ENCODE measurements at places on chromosomes 12 and 14.

DNA sequence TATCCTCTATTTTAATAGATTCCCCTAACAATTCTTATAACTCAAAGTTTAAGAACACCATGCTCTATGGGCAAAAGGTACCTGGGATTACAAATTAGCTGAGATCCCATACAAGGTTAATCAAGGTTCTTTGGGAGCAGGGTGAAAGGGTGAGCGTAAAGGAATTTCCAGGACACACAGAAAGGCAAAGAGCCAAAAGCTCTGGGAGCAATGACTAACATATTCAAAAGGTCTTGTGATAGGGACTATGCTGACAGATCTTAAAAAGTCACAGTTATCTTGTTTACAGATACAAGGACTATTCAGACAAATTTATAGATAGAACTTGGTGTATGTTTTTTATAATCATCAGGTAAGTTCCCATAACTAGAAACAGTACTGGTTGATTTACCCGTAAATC is 19.5 kb upstream of the PPFIBP1 start:
- no peak for DNase-seq

- DNase-seq = no peak
These were observed 440.1 kb upstream of the CCDC196 start for GRCh38 chr14:66046035-66046434.

DNA sequence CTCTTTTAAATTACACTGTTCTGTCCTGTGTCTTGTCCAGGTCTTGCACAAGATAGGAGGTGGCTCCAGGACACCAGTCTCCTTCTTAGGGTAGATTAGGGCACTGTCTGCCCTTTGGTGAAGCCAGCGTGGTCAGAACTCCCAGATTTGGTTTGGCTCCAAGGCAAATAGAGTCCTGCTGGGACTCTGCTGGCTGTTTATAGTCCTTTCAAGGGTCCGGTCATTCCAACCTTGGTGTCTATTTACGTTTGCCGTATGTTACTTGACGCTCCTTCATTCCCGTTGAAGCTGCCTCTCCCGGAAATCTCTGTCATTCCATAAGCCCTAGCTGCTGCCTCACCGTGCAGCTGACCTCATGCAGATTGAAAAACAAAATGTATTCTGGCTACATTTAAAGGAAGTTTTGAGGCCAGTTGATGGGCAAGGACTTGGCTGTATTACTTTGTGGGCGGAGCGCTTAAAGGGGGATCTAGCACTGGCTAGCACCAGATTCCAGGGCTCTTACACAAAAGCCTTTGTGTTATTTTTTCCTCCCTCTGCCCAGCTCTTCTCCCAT is 180.6 kb downstream of the AKAP6 start:
- no peak for DNase-seq

GRCh38 chr14:102590667-102591099 is 1.8 kb upstream of the RCOR1 start:
- no peak for DNase-seq

GRCh38 chr14:48726080-48726642 is 860.0 kb downstream of the RPS29 start:
- DNase-seq = no peak

DNA sequence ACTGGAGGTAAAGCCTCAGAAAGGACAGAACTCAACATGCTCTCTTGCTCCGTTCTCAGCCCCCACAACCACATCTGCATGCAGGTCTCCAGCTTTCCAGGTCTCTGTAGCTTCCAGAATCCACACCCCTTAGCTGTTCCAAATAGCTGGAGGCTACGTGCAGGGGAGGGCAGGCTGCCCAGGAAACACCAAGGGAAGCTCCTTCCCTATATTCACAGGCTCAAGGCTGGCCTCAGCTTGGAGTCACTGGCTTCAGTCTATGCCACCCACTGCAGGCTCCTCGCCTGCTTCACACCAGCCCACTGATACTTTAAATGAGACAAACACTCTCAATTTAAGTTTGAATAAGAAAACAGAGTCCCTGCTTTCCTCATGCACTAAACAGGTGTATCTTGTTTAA is 73.3 kb downstream of the ASCL4 start:
- DNase-seq = no peak

DNA sequence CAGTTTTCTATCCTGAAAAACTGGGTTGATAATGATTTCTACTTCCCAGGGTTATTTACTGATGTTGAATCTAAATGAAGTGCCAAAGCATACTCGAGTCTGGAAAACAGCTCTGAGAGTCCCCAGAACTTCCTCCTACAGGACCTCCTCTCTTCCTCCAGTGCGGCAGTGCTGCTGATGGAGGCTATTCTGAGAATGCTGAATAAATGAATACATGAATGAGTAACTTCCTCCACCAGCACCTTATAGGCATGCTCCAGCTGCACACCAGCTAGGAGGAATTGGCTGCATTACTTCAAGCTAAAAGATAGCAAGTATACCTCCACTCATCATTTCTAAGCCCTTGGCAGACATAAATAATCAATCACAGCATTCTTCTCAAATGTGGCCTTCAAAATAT is 448.8 kb upstream of the CCDC196 start:
- no peak for DNase-seq

- no peak for DNase-seq
These were observed 5.9 kb upstream of the A2ML1 start for GRCh38 chr12:8816448-8817050.

DNA sequence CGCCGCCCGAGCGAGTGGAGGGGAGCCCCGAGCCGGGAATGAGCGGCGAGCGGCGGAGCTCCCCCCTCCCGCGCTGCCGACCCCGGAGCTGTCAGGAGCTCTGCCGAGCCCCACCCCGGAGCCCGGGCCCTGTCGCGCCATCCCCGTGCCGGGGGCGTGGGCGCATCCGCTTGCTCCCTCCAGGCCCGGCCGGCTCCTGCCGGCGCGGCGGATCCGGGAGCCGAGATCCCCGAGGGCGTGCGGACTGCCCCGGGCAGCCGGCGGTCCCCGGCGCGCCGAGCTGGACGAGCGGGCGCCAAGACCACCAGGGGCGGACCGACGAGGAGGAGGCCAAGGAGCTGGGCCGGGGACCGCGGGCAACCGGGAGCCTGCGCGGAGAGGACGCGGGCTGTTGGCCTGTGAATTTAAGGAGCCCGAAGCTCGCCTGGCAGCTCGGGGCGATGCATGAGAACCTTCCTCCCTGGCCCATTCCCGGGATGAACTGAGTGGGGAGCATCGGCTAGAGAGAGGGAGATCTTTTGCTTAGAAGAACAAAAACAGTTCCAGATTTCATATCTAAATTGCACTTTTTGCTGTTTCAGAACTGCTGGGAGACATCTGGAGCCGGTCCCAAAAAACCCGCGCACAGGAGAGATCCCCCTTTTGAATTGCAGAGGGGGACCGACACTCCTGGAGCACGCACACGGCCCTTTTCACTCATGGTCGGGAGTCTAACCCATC is 2.0 kb downstream of the PTHLH start:
- DNase-seq = no peak

DNA sequence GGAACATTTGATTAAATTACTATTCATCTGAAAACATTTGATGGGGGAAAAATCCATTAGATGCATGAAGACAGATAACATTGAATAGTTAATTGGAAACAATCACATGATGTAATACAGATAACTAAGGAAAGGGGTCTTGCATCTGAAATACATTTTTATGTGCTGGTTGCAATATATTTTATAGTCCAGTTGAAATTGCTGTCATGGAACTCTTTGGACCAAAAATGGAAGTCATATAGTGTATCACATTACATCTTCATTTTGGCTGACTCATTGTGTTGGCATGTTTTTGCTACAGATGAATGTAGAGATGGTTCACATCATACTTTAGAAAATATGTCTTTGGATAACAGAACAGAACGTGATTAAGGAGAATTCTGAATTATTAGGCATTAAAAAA is 43.0 kb upstream of the GNPNAT1 start:
- no peak for DNase-seq

- DNase-seq = no peak
These were observed 186.7 kb upstream of the VASH1 start for GRCh38 chr14:76574416-76575095.

- no peak for DNase-seq
These were observed 477.2 kb downstream of the DIO2 start for GRCh38 chr14:79734151-79734550.

DNA sequence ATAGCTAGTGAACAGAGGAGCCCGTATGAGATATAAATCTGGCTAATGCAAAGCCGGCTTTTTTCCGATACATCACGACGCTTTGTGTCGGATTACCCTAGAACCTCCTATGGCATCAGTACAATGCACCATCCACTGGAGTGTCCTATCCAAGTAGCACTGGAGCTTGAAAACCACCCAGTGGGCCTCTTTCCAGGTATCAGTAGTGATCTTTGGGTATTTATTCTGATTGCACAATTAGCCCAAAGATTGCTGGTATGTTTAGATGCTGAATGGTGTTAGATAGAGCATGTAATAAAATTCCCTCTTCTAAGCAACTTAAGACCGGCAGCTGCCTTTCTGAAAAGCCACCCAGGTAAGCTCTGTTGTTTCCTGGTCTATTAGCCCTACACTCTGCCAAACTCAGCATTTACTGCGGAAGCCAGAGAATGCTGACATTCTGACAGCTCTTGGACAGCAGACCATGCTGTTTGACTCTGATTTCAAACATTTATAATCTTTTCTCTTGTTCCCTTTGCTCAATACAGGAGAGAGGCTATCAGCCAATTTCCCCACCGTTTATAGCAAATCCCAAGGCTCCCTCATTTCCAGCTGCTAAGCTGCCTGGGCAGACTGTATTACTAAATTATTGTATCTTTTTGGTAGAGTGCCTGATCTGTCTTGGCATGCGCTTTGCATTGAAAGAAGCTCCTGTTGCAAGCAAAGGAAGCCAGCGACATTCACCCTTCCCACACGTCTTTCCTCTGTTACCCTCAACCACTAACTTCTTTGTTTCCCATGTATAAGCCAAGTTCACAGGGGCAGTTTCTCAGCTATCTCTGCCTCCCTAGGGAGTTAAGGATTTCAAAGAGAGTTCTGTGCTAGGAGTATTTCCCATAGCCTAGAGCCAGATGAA is 388.3 kb upstream of the GARIN6 start:
- DNase-seq = no peak

DNA sequence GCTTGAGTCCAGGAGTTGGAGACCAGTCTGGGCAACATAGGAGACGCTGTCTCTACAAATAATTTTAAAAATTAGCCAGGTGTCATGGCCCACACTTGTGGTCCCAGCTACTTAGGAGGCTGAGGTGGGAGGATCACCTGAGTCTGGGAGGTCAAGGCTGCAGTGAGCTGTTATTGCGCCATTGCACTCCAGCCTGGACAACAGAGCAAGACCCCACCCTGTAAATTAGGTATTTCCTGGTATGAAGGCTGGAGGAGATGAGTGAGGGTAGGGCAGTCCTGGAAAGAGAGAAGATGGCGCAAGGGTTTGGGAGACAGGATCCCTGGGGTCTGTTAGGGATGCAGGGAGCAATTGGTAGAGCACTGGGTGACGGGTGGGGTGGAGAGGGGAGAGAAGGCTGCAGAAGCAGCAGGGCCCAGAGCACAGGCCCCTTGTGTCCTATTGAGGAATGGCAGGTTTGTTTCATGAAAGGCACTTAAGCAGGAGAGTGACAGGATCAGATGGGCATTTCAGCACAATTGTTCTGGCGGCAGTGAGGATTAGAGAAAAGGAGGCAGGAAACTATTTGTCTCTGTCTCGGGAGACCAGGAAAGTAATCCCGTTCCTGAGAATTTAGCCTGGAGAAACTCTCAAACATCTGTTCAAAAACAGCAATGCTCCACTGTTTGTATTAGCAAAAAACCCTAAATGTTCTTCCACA is 47.2 kb upstream of the KTN1 start:
- DNase-seq = no peak

DNA sequence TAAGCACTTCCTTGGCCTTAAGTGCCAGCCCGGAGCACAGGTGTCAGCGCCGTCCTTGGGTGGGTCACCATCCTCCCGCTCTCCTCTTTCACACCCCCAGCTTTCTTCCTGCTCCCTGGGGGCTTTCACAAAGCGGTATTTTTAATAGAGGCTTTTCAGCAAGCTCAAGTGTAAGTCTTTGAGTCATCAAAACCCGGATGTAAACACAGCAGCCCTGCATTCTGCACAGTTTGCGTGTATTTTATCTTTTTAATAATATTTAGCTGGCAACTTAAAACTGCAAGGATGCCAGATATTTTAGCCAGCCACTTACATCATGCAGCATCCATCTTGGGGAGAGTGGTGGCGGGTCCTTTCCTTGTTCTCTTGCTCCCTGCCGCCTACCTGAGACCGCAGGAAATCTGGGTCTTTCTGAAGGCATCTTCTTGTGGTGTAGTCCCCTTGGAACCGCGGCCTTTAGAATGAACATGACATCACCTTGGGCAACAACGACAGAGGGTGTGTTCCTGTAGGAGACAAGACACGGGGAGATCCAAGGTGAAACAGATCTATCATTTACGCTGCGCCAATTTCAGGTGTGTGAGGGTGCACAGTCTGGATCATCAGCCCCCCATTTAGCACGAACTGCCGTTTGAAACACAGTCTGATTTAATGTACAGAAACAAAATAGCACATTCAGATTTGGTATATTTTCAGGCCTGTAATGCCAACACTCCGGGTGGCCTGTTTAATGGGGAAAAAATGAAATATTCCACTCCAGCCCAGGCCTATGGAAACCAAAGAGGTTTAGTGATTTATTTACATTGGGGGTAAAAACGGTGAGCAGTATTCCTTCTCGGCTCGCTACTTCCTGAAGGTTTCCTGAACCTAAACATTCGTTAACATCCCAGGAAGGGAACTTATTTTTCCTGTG is 12.5 kb upstream of the IRF2BPL start:
- DNase-seq = no peak

DNA sequence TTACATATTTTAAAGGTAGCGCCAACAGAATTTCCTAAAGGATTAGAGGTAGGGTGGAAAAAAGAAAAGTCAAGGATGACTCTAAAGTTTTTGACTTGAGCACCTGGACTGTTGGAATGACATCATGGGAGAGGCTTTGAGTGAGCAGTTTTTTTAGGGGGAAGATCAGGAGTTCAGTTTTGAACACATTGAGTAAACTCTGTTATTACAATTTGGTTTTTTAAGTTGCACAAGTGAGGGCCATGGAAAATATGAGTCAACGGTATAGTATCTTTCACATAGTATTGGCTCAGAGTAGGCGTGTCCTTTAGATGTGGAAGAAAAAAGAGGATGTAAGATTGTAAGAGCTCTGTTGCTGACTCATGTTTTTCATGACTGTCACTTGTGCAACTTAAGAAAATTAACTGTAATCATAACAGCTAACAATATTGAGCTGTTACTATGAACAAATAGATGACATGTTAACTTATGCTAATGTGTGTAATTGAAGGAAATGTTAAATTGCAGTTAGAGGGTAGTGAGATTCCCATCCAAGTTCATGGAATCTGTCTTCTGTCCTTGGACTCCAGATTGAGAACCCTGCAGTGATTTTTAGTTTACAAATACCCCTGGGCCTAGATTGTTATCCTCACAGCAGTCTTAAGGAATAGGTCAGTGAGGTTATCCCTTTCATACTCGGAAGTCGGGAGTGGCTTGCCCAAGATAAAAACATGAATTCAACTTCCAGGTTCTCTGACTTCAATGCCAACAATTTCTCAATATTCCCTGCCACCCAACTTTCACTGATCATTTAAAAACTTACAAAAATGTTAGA is 48.2 kb upstream of the ATP2B1 start:
- peak; percentile 71 for DNase-seq

- peak; percentile 72 for DNase-seq
These were observed 129.0 kb upstream of the HMGA2 start for GRCh38 chr12:65695113-65695865.

All from glomerular endothelial cell (primary cell).